ENCODE measurements at places on chromosomes 7 and 10. TPM values are rescaled to one million over a fixed set of nuclear protein-coding genes. Genes with fewer than 3 reads are reported as not detected.
A peak's percentile ranks its signal among the peaks of the same experiment; 100 is the strongest.

Gene STAG3
- 0.45 TPM for total RNA-seq

Gene CCL26
- total RNA-seq: 21.4 TPM

DNA sequence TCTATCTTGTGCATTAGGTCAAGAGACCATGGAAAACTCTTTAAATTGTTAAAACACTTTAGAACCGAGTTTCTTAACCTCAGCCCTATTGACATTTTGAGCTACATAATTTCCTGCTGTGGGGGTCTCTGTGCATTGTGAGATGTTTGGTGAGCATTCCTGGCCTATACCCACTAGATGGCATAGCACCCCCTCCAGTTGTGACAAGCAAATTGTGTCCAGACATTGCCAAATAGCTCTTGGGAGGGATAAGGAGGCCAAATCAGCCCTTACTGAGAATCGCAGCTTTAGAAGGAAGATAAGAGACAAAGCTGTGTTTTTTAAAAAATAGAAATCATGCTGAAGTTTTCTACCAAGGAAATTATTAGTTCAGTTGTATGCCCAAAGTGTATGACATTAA is 1158.5 kb upstream of the C7orf33 start:
- DNase-seq: no peak

GRCh38 chr10:4138146-4138721 is 353.2 kb upstream of the KLF6 start:
- DNase-seq: no peak

- no peak for DNase-seq
Observed at GRCh38 chr7:120472892-120473291, 199.9 kb downstream of the KCND2 start.

Gene MYPN
- not detected for total RNA-seq

GRCh38 chr7:142862351-142862750 is 7.5 kb downstream of the EPHB6 start:
- DNase-seq: no peak

GRCh38 chr7:48130658-48131108 is 40.6 kb upstream of the ABCA13 start:
- DNase-seq: no peak

DNA sequence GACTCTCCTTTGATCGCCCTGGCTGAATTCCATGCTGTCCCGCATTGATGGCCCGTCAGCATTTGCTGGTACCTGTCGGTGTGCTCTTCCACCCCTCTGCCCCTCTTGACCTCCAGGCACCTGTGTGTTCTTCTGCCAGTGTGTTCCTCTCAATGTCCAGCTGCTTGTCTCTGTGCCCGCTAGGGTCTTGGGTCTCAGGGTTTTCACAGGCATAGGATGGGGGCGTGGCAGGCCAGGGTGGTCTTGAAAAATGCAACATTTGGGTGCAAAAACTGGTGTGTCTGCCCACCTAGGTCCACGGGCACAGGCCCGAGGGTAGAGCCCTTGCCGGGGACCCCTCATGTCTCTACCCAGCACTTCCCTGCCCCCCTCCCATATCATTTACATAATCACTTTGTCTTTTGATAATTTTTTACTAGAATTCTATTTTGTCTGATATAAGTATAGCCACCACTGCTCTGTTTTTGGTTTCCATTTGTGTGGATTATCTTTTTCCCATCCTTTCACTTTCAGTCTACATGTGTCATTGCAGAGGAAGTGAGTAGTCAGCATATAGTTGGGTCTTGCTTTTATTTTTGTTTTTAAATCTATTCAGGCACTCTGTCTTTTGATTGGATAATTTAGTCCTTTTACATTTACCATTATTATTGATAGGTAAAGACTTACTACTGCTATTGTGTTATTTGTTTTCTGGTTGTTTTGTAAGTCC is 46.6 kb upstream of the ADRA2A start:
- no peak for DNase-seq

GRCh38 chr10:103064956-103065355 is 128.1 kb downstream of the NT5C2 start:
- DNase-seq: no peak

GRCh38 chr10:125003146-125003900 is 61.4 kb downstream of the ZRANB1 start:
- peak; percentile 76 for DNase-seq

DNA sequence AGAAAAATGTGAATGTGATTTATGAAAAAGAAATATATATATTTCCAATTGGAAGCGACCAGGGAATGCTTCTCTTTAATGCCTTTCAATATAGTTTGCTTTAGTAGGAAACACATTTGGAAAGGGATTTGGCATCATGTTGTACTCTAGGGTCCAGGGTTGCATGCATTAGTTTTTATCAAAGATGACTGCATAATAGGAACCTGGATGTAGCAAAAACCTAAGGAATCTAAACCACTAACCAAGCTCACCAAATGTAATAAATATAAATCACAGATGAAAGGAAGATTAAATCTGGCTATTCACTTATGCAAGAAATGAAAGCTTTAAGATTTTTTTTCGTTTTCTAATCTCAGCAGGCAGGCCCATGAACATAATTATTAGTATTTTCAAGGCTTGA is 120.0 kb downstream of the ATXN7L1 start:
- DNase-seq: no peak

DNA sequence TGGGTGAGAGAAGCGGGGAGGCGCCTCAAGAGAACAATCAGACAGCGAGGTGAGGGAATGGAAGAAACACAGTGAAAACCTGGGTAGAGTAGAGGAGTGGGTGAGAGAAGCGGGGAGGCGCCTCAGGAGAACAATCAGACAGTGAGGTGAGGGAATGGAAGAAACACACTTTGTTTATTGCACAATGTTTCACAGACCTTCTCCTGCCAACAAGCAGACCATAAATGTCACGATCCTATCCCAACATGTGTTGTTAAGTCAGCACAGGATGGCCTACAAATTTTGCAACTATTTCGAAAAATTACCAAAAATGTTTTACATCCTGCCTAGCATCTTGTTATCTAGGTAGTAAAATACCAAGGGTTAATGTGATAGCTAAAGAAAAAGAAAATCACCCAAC is 115.3 kb downstream of the JAZF1 start:
- DNase-seq: no peak
